Fibroblast of lung (primary cell): ENCODE measurements at places on chromosomes 3 and 15. TPM values are rescaled to one million over a fixed set of nuclear protein-coding genes. Genes with fewer than 3 reads are reported as not detected.

Gene OR5K2
- not detected in 2 replicates for total RNA-seq

Gene ABHD5
- total RNA-seq, result 48.5 and 64.7 TPM in 2 replicates

Gene MASP1
- total RNA-seq, result 56.2 and 328 TPM in 2 replicates

Gene RTP3
- total RNA-seq, result not detected in 2 replicates

Gene SENP8
- total RNA-seq, result 2.6 and 3.0 TPM in 2 replicates

Gene SNTN
- total RNA-seq, result not detected in 2 replicates
